ENCODE measurements at places on chromosomes 11 and 22.

DNA sequence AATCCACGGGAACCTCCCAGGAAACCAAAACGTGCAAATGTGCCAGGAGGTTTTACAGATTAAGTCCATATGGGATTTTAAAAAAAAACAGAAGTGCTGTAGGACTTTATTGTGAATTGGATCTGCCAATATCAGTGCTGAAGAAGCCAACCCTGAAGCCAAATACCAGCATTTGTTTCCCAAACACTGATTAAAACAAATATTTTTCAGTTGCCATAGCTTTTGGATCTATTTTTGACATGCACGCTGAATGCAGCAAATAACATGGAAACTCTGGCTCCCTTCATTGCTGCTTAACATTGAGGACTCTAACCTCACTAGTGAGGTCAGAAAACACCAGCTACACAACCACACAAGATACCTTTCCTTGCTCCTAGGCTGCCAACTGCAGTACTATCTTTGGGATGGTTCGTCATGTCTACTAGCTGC lies 28.4 kb upstream of the SIK2 start:
- DNase-seq: peak; percentile 47

GRCh38 chr11:15830741-15831428 lies 525.5 kb downstream of the SOX6 start:
- DNase-seq: no peak

GRCh38 chr11:4480577-4481239 lies 1.7 kb upstream of the OR52K1 start:
- no peak for DNase-seq

DNA sequence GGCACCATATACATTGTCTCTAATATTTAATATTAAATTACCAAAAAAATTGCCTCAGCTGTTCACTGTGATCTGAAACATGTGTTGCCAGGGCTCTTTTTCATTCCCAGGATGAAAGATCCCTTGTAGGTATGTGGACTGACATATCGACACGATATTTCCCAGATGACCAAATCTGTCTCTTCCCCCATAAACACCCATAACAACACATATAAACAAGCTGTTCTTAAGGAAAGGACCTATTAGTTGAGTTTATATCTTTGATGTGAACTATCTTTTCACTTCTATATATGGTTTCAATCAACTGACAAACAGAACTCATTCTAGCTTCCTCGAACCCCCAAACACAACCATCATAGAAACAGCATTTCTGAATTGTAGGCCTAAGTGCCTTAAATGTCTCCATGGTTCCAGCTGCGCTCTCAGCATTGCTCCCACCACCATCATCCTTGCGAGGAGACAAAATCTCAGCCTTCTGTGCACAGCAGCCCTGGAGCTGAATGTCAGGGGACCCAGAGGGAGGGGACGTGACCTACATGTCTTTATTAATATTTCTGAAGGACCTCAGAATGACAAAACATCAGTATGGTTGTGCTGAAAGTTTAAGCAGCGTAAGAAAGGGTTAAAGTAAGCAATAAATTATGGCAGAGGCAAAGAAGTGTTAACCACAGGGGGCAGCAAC lies 67.0 kb downstream of the ETS1 start:
- peak; percentile 29 for DNase-seq

- no peak for DNase-seq
Observed at GRCh38 chr22:49289822-49290679, 537.6 kb downstream of the BRD1 start.

DNA sequence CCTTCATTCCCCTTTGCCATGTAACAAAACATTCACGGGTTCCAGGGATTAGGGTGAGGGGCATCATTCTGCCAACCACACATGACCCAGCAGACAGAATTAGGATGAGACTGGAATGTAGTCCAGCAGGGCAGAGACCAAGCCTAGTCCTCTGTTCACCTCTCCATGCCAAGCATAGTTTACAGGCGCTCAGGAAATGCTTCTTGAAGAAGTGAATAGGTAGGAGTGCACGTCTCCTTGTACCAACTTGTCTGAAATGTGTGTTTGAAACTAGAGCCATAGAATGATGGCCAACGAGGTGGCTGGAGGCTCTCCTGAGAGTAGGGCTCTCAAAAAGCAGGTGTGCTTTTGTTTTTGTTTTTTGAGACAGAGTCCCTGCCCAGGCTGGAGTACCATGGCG lies 8.2 kb downstream of the SPINDOC start:
- DNase-seq: no peak

GRCh38 chr11:47378010-47378835 lies at the start of gene SPI1:
Gene SPI1 (minus strand): TSS chr11:47378547. CDS start chr11:47378353, 194 bp downstream.
- DNase-seq: peak; percentile 99

DNA sequence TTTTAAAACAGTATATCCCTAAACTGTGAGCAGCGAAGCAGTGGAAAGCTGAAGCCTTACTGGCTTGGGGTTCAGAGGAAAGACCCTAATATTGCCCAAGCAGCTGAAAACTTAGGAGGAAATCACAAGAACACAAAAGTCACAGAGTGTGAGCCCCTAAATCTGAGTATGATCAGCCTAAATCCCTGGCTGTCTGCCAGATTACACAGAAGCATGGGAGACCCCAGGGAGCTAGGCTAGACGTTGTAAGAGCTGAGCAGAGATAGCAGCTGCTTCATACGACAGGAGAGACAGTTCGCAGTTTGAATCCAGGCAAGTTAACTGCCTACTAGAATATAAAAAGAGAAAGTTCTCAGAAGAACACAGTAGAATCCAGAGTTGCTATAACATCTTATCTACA lies 81.2 kb downstream of the PACS1 start:
- no peak for DNase-seq

GRCh38 chr11:47267876-47268275 lies 2.1 kb upstream of the MADD start:
- DNase-seq: no peak

DNA sequence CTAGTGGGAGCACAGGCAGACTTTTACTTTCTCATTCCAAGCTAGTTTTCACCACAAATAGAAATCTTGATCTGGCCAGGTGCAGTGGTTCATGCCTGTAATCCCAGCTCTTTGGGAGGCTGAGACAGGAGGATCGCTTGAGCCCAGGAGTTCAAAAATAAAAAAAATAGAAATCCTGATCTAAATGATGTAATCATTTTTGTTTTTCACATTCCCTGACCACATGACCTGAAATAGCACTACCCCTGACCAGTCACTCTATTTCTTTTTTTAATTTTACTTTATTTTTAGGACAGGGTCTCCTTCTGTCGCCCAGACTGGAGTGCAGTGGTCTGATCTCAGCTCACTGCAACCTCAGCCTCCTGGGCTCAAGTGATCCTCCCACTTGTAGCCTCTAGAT lies 2.3 kb upstream of the TCN2 start:
- DNase-seq: no peak

DNA sequence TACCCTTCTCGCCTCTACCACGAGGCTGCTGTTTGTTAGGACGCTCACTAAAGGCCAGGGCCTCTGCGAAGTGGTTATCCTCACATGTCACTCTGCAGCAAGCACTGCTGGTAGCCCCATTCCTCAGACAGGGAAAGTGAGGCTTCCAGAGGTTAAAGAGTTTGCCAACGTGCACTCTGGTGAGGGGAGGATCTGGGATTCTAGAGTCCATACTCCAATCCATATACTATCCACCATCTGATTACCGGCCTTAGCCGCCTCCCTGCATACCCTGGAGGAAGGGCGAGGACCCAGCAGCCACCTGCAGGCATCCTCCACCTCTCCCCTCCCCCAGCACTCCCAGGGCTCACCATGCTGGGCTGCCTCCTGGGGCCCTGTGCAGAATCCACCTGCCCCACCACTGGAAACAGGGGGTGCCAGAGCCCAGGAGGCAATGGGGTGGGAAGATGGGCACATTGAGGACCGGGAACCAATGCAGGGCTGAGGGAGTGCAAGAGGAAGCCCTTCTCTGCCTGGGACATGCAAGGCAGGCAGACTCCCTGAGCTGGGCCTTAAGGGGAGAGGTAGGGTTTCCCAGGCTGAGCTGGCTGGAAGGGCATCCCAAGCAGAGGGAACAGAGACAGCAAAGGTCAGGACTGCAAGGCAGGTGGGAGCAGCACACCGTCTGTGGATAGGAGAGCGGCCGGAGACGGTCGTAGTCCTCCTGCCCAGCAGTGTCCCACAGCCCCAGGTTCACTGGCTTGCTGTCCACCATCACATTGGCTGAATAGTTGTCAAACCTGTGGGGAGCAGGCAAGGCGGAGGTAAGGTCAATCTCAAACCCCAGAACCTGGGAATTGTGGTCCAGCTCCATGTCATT lies 11.7 kb downstream of the RAC2 start:
- DNase-seq: no peak

- DNase-seq: no peak
Observed at GRCh38 chr11:31050061-31050765, 319.3 kb downstream of the DCDC1 start.

DNA sequence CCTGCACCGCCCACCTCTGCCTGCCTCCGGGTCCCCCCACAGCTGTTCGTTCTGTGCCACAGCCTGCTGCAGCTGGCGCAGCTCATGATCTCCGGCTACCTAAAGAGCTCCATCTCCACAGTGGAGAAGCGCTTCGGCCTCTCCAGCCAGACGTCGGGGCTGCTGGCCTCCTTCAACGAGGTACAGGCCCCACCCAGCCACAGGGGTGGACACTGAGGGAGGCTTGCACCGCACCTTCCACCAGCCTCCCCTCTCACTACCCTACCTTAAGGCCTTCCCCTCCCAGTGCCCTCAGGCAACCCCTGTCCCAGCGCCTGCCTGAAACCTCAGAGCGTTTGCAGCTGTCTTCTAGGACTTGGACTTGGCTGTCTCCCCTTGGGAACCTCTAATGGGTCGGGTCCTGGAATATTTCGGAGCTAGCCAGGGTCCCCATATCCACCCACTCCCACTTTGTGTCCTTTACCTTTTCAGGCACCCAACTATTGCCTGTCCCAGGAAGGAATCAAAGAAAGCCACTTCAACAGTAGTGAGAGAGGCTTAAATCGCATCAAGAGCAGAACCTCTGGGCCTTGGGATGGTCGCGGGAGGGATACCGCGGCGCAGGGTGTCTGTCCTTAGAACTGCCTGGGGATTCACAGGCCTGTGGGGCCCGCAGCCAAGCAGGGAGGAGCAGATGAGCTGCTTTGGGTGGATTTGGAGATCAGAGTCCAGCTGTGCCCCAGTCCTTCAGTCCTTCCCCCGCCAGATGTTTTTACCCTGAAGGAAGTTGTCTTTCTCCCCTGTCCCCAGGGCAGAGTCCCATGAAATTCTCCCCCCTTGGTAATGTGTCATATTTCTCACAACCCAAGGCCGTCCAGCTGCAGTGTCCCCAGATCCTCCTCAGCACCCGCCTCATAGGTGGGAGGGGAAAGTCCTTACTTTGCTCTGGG lies 13.3 kb downstream of the SLCO2B1 start:
- no peak for DNase-seq

DNA sequence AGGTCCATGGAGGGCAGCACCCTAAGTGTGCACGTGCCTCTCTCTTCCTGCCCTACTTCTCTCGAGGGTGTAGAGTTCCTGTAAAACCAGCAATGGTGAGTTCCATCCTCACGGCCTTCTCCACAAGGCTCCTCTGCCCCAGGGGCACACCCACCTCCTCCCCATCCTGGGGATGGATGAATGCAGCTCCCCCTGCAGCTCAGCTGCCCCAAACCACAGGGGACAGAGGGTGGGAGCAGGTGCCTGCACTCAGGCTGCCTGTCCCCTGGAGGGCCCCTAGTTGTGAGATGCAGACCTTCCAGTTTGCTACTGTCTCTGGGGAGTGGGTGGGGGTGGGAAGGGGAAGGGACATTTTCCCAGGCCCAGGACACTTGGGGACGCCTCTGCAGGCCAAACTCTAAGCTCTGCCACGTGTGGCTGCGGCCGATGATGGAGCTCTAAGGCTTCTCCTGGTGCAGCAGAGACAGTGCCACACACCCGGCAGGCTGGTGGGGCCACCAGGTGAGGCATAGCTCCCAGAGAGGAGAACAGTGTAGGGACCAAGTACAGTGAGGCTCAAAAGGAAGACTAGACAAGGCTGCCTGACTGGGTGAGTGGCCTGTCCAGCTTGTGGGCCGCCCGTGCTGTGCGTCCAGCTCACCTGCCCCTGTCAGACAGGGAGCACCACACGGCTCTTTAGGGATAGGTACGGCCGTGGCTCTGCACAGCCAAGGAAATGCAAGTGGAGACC lies 540.9 kb downstream of the TBC1D22A start:
- no peak for DNase-seq

DNA sequence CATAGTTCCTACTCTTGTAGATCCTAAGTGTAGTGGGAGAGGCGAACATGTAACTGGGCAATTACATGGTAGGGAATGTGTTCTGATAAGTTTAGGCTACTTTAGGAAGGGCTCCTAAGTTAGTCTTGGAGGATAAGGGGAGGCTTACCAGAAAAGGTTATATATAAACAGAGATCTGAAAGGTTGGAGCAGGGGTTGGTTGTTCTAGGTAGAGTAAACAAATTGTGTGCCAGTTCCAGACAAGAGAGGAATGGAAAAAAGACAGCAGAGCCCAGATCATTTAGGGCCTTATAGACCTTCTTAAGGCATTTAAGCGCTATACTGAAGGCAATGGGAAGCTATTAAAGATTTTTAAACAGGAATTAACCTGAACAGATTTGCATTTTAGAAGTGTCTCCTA lies 74.4 kb downstream of the TRIM44 start:
- no peak for DNase-seq

- peak; percentile 91 for DNase-seq
Observed at GRCh38 chr22:36901411-36902142, 11.9 kb upstream of the CSF2RB start.

DNA sequence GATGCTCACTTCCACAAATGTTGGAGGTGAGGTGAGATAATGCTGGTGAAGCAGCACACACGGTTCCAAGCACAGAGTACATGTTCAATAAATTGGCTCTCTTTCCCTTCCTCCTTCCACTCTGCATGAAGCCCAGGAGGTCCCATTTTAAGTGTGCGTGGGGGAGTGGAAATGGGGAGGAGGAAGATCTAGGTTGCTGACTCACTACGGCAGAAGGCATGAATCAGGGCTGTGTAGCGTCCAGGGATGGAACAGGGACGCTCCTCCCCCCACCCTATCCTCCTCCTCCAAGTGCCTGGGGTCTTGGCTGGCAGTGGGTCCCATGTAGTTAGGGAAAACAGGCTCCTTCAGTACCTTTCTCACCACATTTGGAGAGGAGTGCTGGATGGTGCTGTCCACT lies 44.2 kb downstream of the TRIM66 start:
- DNase-seq: no peak

- DNase-seq: peak; percentile 28
Observed at GRCh38 chr22:41184679-41185078, 20.4 kb upstream of the L3MBTL2 start.

DNA sequence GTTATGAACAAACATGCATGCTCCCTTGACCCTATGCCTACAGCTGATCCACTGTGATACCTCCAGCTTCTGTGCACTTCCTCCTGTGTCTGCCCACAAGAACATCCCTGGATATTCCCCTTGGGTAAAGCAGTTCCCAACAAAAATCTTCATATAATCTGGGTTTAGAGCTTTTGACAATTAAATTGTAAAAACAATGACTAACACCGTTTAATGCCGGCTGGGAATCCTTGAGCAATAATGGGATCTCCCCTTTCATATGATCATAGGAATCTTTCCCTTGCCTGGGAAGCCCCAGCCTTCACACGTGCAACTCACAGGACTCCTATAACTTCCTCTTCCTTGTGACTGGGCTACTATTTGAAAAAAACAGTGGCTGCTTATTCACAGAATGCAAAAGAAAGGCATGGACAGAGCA lies 6.3 kb upstream of the ZC3H12C start:
- DNase-seq: peak; percentile 34

GRCh38 chr11:15890031-15890713 lies 466.2 kb downstream of the SOX6 start:
- DNase-seq: no peak

- DNase-seq: no peak
Observed at GRCh38 chr22:35688913-35689675, 28.6 kb upstream of the APOL5 start.

GRCh38 chr11:114059278-114059983 lies at the start of gene ZBTB16:
Gene ZBTB16 (plus strand): TSS chr11:114059711. CDS start chr11:114063301, 3,590 bp downstream.
- DNase-seq: peak; percentile 91

GRCh38 chr22:37526376-37526775 lies 7.2 kb upstream of the CARD10 start:
- DNase-seq: no peak
